Fibroblast of upper back skin (primary cell): ENCODE measurements at places on chromosomes 12 and 14.

DNA sequence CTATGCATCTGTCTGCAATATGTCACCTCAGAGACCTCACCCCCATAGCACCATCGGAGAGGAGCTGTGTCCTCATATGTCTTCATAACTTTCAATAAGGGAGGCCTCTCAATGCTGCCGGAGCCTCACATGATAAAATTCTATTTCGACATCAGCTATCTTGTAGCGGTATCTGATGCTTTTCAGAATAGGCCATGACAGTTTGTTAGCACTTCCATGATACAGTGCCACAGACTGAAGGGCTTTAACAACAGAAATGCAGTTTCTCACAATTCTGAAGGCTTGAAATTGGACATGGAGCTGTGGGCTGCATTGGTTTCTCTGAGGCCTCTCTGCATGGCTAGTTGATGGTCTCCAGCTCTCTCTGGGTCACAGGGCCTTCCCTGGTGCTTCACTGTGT lies 125.0 kb upstream of the PZP start:
- DNase-seq, result no peak

DNA sequence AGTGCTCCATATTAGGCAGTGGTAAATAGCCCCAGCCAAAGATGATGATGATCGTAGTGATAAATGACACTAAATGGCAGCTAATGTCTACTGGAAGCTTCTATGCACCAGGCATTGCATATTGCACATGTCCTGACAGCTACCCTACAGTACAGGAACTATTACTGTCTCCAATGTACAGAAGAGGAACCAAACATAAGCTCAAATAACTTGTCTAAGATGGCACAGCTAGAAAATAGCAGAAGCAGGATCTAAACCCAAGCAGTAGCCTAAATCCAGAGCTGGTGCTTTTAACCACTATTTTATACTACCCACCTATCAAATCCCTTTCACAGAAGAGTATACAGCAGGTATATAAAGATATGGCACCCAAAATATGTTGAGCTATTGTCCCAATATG lies 28.9 kb downstream of the ESR2 start:
- DNase-seq, result no peak

DNA sequence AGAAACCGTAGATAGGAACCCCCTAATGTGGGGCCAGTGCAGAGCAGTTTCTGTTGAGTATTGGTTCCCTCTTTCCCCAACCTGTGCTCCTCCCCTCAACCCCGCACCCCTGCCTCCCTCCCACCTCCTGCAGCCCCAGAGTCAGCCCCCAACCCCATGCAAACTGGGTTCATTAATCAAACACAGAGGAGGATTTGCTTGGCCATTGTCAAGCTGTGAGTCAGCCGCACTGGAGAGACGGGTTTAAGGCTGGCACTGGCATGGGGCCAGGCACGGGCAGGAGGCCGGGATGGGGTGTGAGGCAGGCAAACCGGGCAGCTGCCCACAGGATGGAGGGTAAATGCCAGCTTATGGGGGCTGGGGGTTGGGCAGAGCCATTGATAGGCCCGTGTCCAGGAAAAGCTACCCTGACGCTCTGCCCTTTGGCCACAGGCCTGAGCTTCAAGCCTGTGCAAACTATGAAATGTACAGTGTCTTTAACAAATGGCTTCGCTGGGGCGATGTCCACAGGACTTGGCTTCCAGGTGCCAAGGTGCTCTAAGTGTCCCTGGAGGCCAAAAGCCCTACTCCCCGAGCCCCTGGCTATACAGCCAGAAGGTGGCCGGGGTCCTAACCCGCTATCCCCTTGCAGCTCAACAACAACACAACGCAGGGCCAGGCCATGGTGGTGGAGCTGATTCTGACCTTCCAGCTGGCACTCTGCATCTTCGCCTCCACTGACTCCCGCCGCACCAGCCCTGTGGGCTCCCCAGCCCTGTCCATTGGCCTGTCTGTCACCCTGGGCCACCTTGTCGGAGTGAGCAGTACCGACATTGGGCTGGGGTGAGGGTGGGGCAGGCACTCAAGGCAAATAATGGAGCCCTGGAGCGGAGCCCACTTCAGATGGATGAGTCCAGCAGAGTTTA lies 1.4 kb downstream of the AQP5 start:
- DNase-seq, result no peak

DNA sequence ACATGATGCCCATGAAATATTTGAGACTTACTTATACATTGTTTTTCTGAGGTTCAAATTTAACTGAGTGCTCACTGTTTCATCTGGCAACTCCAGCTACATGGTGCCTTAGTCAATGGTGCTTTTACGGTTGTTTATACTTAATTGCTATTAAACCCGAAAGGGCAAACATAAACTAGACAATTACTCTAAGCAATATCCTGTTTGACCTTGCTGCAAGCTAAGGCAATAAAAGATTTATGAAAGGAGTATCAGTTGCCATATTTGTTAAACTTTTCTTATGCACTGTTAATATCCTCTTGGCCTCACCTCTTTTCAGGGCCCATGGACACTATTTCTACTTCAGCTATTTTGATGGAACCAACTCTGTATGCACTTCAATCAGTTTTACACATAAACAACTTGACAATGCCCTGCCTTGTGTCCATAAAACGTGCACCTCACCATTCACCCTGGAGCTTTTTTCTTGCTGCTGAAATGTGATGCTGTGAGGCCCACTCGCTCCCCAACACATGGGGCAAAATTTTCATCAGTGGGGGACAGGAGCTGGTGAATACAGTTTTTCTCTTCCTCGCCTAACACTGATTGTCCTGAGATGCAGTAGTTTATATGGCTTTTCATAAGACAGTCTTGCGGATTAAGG lies 64.1 kb upstream of the HIF1A start:
- no peak for DNase-seq

DNA sequence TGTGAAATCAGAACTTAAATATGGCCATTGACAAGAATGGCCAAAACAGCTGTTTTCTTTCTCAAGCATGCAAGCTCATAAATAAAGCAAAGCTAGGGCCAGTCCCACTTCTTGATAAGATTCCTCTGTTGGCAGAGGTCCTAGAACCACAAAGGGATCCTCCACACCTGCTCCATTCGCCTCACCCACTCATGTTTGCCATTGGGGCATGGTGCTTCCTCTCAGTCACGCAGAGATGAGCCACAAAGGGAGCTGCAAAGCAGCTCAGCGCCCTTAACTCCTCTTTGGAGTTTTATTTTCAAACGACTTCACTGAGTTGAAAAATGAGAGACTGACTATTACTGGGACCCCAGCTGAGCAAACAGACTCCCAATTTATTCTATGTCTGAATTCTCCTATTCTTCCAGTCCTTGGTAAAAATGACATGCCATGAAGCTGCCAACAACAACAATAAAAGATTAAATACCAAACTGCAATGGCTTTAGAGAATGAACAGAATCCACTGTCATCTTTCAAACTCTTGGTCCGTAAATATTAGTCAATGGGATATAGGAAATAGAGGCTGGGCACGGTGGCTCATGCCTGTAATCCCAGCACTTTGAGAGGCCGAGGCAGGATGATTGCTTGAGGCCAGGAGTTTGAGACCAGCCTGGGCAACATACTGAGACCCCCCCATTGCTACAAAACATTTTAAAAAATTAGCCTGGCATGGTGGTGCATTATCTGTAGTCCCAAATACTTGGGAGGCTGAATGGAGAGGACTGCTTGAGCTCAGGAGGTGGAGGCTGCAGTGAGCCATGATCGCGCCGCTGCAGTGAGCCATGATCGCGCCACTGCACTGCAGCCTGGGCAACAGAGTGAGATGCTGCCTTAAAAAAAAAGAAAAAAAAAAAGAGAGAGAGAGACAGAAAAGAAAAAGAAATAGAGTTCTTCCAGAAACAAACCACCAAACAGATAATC lies 16.4 kb downstream of the MANSC1 start:
- peak; percentile 71 for DNase-seq

- peak; percentile 90 for DNase-seq
Observed at GRCh38 chr14:69059658-69060623, 80.8 kb upstream of the ACTN1 start.

DNA sequence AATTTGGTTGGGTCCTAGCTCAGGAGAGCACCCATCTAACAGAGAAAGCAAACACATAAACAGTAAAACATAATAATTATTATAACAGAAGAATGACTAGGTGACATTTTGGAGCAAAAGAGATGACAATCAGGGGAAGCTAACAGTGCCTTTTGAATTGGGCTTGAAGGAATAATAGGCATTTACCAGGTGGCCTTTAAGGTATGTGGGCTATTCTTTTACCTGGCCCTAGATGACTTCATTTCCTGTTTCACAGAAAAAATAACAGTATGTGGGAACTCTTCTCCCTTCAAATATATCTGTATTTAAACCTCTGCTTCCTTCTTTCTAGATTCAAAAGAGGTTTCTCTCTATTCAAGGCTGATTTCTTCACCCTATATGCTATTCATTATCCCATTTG lies 3.8 kb downstream of the IRAK4 start:
- no peak for DNase-seq

GRCh38 chr14:60204843-60205774 lies 39.9 kb upstream of the DHRS7 start:
- no peak for DNase-seq

- peak; percentile 25 for DNase-seq
Observed at GRCh38 chr12:43937947-43938346, 102.1 kb downstream of the TMEM117 start.

GRCh38 chr14:64968651-64969050 lies 3.5 kb downstream of the RAB15 start:
- peak; percentile 18 for DNase-seq

GRCh38 chr12:71945883-71946282 lies 7.2 kb downstream of the TPH2 start:
- no peak for DNase-seq

GRCh38 chr12:3119192-3119755 lies 42.1 kb downstream of the TSPAN9 start:
- DNase-seq, result no peak

DNA sequence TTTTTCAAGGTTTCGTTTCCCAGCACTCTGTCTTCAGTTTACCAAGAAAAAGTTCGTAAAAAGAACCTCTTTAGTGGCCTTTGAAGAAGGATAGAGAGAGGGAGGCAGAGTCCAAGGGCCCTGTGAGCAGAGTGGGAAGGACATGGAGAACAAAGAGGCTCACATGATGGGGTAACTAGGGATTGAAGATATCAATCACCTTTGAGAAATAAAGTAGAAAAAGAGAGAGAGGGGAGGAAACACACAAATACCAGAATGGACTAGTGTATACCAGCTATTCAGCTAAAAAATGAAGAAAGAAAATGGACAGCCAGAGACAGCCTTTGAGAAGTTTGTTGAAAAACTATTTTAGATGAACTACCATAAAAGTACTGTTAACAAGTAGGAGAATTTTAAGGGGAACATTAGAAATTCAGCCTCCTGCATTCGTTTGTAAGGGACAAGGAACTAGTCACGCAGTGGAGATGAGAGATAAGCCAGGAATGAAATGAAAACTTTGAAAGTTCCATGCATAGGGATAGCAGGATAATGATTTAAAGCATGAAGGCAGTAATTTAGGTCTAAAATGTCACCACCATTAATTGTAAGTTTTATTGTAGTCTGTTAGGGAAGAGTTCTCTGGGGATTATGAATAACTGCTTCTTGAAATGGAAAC lies 82.1 kb downstream of the SPTSSA start:
- DNase-seq, result peak; percentile 39

DNA sequence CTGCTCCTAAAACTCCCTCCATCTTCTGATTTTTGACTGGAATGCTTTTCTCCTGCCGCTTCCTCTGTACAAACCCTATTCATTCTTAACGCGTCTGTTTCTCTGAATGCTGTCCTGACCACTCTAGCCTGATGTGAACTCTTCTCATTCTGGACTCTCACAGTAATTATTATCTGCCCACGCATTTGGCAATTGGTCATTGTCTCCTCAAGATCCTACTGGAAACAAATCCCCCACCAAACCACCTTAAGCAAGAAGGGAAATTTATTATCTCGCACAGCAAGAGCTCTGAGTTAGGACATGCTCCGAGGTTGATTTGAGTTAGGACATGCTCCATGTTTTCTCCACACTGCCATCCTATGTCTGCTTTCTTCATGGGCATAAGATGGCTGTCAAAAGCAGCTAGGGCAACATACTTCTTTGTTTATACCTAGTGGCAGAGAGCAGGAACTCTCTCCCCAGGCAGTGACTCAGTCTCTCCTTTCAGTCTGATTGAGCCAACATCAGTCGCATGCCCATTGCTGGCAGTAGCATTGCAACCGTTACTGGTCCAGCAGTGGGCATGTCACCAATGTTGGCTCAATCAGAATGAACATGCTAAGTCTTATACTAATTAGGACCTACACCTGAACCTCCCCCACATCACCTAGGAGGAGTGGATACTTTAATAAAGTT lies 102.2 kb downstream of the SSPN start:
- DNase-seq, result no peak

- DNase-seq, result no peak
Observed at GRCh38 chr12:32151086-32151485, 44.4 kb downstream of the BICD1 start.

DNA sequence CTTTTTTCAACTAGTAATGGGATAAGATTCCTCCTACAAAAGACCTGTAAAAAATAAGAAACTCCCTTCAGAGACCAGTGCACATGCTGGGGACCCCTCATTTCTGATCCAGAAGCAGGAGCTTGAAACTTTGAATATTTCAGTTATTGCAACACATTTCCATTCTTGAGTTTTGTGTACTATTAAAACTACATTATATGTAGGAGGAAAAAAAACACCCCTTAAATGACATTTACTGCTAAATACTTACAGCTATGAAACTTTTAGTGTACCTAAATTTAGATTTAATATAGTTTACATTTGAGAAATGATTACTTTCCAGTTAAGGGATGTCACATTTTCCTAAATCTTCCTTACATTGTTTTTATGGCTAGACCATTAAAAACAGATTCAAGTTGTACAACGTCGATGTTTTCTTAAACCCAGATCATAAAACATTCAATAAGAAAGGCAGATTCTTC lies 4.1 kb downstream of the LRIG3 start:
- DNase-seq, result no peak

DNA sequence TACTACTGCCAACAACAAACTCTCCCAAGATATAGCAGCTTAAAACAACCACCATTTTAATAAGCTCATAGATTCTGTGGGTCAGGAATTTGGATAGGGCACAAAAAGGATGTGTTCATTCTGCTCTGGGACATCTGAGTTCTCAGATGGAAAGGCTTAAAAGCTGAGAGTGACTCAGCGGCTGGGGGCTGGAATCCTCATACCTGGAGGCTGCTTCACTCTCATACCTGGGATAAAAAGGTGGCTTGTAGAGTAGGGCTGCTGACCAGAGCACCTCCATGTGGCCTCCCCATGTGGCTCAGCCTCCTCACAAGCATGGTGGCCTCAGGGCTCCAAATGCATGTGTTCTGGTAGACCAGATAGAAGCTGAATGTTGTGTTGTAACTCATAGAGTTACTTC lies 20.2 kb upstream of the PELI2 start:
- no peak for DNase-seq
